ENCODE measurements at places on chromosomes 2 and 18.

GRCh38 chr2:24972315-24972961, 683 bp upstream of the DNAJC27 start:
- DNase-seq, result peak; percentile 55

- no peak for DNase-seq
Measured at GRCh38 chr18:59799383-59800015, 100.3 kb upstream of the PMAIP1 start.

DNA sequence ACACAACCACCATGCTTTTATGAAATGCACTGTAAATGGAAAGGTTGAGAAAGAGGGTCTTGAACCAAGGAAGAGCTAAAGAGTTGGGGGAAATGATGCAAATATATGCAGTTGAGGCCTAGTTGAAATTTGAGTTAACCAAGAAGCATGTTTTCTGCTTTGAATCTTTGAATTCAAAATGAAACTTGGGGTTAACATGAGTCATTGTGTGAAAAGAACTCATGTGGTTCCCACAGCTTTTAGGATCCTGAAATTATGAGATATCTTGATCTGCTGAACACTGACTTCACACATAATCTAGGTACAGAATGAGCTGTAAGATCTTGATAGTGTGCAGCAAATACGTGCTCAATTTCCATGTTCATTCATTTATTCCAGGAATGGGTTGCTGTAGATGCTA, 422.9 kb upstream of the TRIB2 start:
- no peak for DNase-seq

DNA sequence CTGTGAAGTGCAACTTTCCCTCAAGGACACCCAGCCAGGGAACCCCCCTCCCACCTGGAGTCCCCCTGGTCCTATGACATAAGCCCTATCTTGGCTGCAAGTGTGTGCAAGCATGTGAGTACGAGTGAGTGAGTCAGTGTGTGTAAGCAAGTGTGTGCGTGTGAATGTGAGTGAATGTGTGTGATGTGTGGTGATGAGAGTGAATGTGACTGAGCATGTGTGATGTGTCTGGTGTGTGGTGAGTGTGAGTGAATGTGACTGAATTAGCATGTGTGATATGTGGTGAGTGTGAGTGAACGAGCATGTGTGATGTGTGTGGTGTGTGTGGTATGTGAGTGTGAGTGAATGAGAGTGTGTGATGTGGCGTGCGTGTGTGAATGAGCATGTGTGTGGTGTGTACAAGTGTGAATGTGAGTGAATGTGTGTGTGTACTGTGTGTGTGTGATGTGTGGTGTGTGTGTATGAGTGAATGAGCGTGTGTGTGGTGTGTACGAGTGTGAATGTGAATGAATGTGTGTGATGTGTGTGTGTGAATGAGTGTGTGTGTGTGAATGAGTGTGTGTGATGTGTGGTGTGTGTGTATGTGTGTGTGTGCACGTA, 68.8 kb upstream of the SMAD7 start:
- DNase-seq, result no peak

- DNase-seq, result no peak
Measured at GRCh38 chr2:9211496-9211895, 4.9 kb downstream of the ASAP2 start.

- no peak for DNase-seq
Measured at GRCh38 chr2:174059884-174060244, 94.7 kb upstream of the SP3 start.

DNA sequence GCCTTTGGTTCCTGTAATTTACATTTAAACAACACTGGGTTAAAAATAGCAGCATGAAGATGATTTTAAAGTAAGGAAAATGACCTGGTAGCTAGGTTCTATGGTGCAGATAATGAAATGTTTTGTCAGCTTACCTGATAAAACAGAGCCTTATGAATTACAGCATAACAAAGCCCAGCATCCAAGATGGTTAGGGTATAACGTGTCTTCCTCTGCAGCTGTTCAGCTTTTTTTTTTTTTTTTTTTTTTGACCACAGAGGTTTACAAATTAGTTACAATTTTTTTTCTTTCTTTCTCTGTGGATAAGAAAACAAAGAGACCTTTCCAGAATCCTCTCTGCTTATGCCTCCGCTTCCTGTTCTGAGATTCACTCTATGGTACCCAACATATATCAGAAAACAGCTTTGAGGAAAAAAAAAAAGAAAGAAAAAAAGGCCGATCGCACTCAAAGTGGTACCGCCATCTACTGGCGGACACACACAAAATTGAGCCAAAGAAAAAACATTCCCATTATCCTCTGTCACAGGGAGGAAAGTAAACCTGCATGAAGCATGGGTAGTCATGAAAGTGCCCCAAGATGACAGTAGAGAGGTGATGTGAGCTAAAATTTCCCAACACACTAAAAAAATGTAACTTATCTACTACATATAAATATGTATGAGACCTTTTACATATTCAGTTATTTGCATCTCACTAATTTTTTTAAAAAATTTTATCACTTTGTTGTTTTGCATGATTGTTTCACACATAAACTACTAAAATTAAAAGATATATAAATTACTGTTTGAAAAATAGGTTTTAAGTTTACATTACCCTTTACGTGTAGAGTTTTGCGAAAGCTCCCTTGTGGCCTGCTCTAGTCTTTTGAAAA, at the start of gene SCN3A:
TSS of gene SCN3A (minus strand) at position 362 of the 871 bp plus-strand sequence. CDS start 27,656 bp downstream, outside the sequence.
- DNase-seq, result peak; percentile 56

DNA sequence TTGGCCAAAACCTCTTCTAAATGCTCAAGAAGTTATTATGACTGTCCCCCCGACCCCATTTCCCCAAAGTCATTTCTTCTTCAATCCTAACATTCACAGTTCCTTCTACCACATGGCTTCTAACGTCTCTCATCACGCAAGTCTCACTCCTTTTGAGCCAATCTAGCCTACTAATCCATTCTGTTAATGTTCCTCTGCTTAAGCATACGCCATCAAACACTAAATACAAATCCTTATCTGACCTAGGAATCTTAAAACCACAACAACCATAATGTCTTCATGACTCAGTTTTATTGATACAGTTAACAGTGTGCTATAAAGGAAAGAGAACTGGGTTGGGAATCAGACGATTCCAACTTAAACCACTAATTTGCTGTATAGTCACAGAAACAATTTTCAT, 23.9 kb downstream of the HNRNPLL start:
- DNase-seq, result no peak

- DNase-seq, result no peak
Measured at GRCh38 chr2:122660786-122661634, 905.6 kb downstream of the TSN start.

GRCh38 chr2:208039376-208040110, 14.2 kb upstream of the PLEKHM3 start:
- no peak for DNase-seq

- DNase-seq, result no peak
Measured at GRCh38 chr18:55314031-55314430, 274.0 kb downstream of the TCF4 start.

- no peak for DNase-seq
Measured at GRCh38 chr2:171505374-171505773, 16.9 kb upstream of the CYBRD1 start.

- no peak for DNase-seq
Measured at GRCh38 chr2:43340945-43341356, 114.5 kb upstream of the ZFP36L2 start.

- DNase-seq, result no peak
Measured at GRCh38 chr2:241925821-241926441, 56.4 kb downstream of the RTP5 start.

All from DND-41 (cell line).